Stimulated activated CD4-positive, alpha-beta T cell treated with anti-CD3 and anti-CD28 coated beads, Interleukin-12 subunit alpha, Interleukin-12 subunit beta, amount 100 ng/mL, for 48 hours (primary cell): ENCODE measurements at places on chromosomes 3 and 15.

- no peak for DNase-seq
Measured at GRCh38 chr15:40407330-40407990, 1.9 kb downstream of the IVD start.

DNA sequence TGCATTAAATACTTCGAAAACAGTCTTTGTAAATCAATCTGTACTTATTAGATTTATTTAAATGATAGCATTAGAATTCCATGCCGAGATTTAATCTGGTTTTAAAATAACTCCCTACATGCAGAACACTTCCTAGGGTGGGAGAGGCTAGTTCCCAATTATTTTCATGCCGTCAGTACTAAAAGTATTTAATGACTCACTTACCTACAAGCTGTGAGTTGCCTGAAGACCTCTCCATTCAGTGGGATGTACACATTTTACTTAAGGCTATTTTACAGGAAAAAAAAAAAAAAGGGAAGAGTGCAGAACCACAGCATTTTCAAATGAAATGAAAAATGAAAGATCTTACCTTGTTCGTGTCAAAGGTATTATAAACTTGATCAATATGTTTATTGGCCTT lies 469 bp downstream of the GUCA1C start:
- DNase-seq = no peak

DNA sequence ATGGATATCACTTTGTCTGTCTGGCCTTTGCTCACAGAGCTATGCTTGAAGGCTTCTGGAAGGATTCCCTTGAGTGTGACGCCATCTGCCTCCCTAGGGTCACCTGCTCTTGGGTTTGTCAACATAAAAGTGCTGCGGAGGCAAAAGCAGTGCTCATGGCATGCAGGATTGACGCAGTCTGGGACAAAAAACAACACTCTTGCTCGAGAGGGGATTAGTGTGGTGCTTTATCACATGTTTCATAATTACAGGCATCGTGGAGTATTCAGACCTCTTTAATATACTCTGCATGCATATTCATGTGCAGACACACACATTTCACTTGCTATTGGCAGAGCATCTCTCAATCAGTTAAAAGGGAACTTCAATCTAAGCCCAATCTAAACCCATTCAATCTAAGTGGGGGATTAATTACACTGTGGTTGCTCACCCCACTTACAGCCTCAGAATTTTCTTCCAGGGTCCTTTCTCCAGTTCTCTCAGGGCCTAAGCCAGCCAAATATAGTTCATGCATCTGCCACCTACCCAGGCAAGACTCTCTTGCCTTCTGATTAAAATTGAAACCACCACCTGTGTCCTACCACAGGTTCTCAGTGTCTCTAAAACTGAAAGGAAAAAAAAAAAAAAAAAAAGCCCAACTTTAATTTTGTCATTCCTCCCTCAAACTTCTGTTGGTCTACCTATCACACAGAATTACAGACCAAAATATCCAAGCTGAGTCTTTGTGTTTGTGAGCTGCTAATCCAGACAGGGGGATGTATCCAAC lies 75.6 kb downstream of the BFSP2 start:
- DNase-seq = no peak

GRCh38 chr3:184230081-184230602 lies 757 bp downstream of the VWA5B2 start:
- DNase-seq = no peak

DNA sequence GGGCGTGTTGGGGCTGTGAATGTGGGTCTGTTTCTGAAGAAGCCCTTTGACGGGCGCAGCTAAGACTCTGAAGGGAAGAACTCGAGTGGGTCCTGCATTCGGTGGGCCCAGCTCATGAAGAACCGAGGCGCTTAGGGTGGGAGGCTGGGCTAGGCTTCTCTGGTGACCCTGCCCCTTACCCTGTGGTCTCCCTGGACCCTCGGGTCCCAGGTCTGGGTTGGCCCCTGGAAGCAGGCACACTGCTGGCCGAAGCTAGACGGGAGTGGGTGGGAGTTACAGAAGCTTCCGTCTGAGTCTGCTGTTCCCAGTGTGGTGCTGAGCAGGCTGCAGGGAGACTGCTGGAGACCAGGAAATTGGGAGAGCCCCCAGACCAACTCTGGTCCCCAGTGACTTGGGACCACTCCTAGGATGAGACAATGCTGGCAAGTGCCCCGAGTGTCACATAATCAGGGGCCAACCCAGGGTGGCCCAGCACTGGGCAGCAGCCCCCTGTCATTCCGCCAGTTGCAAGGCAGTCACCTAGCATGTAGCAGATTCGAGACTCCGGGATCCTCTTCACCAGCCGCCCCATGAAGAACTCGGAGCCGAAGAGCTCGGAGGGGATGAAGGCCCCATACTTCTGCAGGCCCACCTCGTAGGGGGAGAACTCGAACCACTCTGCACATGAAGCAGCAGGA lies 16.7 kb upstream of the EHD4 start:
- DNase-seq = no peak

GRCh38 chr15:57196865-57197264 lies 179.4 kb upstream of the CGNL1 start:
- no peak for DNase-seq

DNA sequence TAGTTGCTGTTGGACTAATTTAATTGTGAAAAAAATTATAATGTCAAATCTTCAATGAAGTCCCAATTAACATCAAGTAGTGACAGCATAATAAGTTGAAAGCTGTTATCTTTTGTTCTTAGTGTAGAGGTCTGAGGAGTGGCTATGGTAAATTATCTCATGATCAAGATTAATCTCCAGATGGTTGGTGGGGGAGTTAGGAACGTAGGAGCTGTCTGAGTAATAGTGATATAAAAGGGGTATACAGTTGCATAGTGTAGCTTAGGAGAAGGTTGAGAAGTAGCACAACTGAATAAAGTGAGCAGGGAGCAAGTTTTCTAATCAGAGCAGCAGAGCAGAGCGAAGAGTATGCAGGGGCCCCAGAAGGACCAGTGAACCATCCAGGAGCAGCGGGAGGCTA lies 19.5 kb downstream of the TMOD2 start:
- DNase-seq = no peak

DNA sequence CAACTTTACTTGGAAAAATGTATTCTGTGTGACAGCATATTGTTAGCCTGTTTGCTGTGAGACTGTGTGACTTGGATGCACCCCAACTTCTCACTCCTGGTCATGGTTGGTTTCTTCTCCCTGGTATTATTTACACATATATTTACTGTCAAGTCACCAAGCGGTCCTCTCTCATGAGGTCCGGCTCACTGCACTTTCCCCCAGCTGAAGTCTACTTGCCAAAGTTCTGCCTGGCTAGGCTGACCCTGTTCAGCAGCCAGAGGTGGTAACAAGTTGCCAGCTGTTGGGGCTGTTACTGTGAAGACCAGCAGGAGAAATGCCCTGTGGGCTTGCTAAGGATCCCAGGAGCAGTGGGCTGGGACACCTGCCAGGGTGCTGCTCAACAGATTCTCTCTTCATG lies 337.5 kb downstream of the MFSD1 start:
- DNase-seq = no peak
